ENCODE measurements at places on chromosomes 4 and X. TPM values are rescaled to one million over a fixed set of nuclear protein-coding genes. Genes with fewer than 3 reads are reported as not detected.

DNA sequence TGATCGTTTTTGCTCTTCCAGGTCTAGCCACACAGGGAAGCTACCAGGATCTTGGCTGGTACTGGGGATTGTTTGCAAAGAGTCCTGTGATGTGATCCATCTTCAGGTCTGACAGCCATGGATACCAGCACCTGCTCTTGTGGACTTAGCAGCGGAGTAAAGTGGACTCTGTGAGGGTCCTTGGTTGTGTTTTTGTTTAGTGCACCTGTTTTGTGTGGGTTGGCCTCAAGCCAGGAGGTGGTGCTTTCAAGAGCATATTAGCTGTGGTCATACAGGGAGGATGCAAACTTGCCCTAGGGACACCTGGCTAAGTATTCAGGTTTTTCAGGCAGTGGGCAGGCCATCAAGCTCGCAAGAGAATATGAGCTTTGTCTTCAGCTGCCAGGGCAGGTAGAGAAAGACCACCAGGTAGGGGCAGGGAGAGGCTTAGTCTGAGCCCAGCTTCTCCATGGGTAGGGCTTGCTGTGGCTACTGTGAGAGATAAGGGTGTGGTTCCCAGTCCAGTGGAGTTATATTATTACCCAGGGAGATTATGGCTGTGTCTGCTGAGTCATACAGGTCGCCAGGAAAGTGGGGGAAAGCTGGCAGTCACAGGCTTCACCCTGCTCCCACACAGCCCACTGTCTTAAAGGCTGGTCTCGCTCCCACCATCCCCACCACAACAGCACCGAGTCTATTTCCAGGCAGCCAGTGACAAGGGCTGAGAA is 293.7 kb downstream of the PCDH18 start:
- no peaks in the 10 kb centered on the region for H3K4me1 ChIP-seq
- H3K36me3 ChIP-seq = no peaks in the 10 kb centered on the region
- H3K4me3 ChIP-seq = no peak overlapping the region
- H3K27ac ChIP-seq = no peak overlapping the region

DNA sequence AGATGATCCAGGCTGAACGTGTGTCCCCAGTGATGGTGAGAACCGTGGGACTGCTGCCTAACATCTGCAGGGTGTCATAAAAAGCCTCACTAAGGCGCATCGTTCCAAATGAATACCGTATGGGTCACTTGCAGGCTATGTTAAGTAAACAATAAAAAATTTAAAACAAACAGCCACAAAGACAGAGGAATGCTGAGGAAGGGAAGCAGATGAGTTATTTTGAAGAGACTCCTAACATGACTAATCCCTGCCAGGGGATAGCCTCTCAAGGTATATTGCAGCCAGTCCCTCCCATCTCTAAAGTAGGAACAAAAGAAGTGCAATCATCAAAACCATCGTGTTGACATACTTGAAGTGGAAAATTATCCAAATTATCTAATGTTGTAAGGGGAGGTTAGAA is 83.8 kb downstream of the UNC5C start:
- no peaks in the 10 kb centered on the region for H3K27me3 ChIP-seq
- DNase-seq = no peak
- no peaks in the 10 kb centered on the region for H3K36me3 ChIP-seq

Gene MID1IP1
- 60.8 TPM for total RNA-seq

Gene DYNLT3
- 12.7 TPM for total RNA-seq

GRCh38 chrX:72069350-72070160 is 62.2 kb downstream of the RTL5 start:
- H3K27ac ChIP-seq = no peak overlapping the region
- H3K4me3 ChIP-seq = no peak overlapping the region
- DNase-seq = no peak
- H3K4me1 ChIP-seq = no peaks in the 10 kb centered on the region
- no peaks in the 10 kb centered on the region for H3K36me3 ChIP-seq
- peaks cover 57% of the 10 kb centered on the region for H3K27me3 ChIP-seq

GRCh38 chr4:140533951-140534480 is 10.0 kb downstream of the ELMOD2 start:
- H3K4me1 ChIP-seq = peaks cover 4% of the 10 kb centered on the region

DNA sequence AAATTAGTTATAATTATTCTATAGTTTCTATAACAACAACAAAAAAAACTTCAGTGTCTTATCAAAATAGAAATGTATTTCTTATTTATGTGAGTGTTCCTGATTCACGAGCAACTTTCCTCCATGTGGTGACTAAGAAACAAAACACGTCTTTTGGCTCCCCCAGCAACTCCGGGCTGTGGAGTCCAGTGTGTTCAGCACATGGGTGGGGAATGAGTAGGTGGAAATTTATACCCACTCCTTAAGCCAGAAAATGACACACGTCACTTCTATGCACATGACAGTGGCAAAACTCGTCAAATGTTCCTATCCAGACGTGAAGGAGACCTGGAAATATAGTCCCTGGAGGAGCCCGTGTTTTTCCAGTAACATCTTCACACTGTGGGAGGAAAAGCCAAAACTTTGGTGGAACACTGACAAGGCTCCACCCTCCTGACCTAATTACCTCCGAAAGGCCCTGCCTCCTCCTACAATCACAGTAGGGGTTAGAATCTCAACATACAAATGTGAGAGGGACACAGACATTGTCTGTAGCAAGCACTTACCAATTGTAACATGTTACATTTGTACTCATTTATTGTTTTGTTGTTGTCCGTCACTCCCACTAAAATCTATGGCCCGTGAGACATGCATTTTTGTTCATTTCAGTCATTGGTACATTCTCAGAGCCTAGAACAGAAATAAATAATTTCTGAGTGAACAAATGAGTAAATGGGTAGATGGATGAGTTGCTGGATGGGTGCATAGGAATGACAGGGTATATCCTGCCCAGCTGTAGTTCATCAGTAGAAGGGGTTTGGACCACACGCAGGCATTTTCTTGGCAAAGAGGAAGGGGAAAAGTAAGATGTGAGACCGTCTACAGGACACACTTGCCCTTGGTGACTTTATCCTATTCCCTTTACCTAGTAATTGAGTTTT is 605.8 kb upstream of the TENM3 start:
- H3K4me1 ChIP-seq = no peaks in the 10 kb centered on the region
- no peak overlapping the region for H3K27ac ChIP-seq
- H3K4me3 ChIP-seq = no peak overlapping the region

GRCh38 chr4:3658530-3658913 is 107.7 kb upstream of the ADRA2C start:
- H3K27me3 ChIP-seq = peaks cover 2% of the 10 kb centered on the region
- no peak for DNase-seq
- no peaks in the 10 kb centered on the region for H3K4me1 ChIP-seq
- H3K27ac ChIP-seq = no peak overlapping the region

DNA sequence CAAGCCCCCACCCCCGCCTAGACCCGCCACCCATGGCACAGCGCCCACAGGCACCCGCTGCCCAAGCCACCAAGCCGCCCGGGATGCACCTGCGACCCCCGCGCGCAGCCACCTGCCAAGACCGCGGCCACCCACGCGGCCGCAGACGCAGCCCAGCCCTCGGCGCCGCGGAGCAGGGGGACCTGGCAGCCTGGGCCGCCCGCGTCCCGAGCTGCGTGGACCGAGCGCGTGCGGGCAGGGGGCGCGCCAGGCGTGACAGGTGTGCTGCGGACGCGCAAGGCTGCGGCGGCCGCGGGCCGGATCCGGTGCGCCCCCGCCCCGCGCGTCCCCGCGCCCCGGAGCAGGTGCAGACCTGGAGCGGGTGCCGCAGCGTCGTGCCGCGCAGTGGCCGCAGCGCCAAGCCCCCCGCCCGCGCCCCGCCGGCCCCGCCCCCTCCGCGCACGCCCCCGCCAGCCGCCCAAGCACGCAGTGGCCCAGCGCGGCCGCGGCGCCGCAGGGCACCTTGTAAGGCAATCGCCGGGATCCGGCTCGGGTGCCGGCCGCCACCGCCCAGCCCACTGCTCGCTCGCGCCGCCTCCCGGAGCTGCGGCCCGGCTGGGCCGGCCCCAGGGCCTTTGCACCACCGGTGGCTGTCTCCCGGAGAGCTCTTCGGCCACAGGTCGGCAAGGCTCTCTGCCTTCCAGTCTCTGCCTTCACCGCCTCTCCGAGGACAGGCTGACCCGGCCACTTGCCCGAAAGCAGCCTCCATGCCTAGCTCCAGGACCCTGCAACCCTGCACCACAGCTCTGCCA is at the start of gene PNCK:
TSS of gene PNCK (minus strand) at position 386 of the 791 bp plus-strand sequence. CDS start 737 bp downstream, outside the sequence.
- DNase-seq = no peak
- no peak within 1 kb of the TSS for H3K4me3 ChIP-seq
- H3K4me1 ChIP-seq = peaks cover 2% of the 10 kb centered on the region

DNA sequence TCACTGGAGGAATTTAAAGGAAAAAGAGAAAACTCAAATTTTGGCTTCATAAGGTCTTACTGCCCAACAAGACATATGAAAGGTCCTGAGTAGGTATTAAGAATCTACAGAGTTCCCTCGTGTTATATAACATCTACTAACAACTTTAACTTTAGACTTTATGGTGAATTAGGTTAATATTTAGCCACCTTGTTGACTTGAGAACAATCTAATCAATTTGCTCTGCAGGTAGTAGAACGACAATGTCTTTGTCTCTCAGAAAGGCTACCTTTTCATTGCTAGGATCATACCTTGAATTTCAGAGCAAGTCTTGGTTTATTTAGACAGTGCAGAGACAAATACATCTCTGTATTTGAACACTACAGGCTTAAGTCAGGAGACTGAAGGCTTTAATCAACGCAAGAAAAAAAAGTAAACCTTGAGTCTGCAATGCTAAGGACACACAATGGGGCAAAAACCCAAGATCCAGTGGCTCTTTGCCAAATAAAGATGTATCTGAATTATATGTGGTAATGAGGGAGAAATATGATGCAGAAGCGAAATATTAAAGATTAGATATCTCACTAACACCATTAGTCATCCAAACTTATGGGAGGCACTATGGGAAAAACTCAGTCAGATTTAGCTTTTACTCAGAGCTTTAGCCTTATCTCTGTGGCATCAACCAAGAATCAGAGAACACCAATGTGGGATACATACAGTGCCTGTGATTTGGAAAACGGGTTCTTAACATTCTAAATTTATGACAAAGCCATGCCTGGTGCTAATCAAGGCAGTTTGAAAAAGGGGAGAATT is 93.6 kb upstream of the FTHL17 start:
- H3K27ac ChIP-seq = no peak overlapping the region
- H3K27me3 ChIP-seq = peaks cover 2% of the 10 kb centered on the region
- no peaks in the 10 kb centered on the region for H3K4me1 ChIP-seq
- no peak for DNase-seq
- H3K36me3 ChIP-seq = no peaks in the 10 kb centered on the region

DNA sequence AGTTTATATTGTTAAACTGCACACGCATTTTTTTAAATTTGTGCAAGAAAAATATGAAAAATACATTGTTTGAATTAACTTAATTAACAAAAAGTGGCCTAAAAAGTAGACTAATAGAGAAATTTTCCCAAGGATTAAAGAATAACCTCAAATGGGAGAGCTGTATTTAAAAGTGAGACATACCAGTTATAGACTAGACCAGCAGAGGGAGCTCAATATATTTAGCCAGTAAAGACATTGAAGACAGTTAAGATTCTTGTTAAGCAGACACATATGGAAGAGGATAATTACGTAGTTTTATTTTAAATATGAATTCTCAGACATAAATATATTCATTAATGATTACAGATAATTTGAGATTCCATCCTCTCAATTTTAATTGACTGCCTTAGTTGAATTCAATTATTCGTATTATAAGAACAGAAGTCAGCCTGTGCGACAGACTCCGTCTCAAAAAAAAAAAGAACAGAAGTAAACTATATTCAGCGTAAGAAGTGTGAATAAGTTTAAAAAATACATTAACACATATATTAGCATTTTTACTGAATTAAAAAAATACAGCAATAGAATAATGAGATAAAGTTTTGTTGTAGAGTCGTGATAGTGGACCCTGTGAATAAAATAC is 64.8 kb downstream of the GLRA3 start:
- no peak for DNase-seq
- H3K4me1 ChIP-seq = no peaks in the 10 kb centered on the region
- no peaks in the 10 kb centered on the region for H3K36me3 ChIP-seq
- no peak overlapping the region for H3K27ac ChIP-seq
- H3K27me3 ChIP-seq = no peaks in the 10 kb centered on the region
- no peak overlapping the region for H3K4me3 ChIP-seq

DNA sequence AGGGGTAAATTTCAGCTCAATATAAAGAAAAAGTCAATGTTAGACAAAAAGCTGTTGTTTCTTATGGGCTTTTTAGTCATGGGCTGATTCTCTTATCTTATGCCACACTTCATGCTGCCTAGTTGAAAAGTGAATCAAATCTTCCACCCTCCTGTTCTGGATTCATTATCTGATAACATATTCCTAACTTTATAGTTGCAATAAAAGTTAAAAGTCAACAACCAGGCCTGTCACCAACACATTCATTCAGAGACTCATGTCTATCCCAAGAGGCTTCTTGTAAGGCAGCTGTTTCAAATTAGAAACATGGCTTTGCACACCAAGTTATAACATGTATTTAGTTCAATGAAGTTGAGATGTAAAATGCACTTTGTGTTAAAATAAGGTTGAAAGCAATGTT is 243.8 kb downstream of the ADAMTS3 start:
- no peak overlapping the region for H3K27ac ChIP-seq
- H3K27me3 ChIP-seq = peaks cover 9% of the 10 kb centered on the region

Gene RBMXL3
- total RNA-seq = not detected

GRCh38 chrX:41561045-41561444 is 113.9 kb downstream of the NYX start:
- H3K27ac ChIP-seq = peak overlapping the region; percentile 73
- H3K4me3 ChIP-seq = no peak overlapping the region
- DNase-seq = peak; percentile 39
- H3K36me3 ChIP-seq = peaks cover 6% of the 10 kb centered on the region

DNA sequence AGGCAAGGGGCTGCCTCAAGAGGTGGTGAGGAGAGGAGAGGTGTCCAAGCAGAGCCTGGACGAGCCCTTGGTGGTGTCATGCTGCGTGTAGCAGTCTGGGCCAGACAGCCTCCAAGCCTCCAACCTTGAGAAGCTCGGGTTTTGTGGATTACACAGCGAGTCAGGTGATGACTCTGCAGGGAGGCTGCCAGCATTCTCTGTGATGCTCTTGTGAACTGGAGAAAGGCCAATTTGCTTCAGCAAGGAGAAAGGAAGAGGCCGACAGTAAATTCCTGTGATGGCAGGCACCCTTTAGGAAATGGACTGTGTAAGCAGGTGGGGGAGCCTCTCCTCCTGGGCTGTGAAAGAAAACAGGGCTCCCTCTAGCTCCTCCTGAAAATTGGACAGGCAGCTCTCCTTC is 36.0 kb upstream of the CD99L2 start:
- H3K27ac ChIP-seq = no peak overlapping the region
- no peak for DNase-seq
- peaks cover 5% of the 10 kb centered on the region for H3K27me3 ChIP-seq
- H3K36me3 ChIP-seq = no peaks in the 10 kb centered on the region

- H3K27ac ChIP-seq = no peak overlapping the region
- H3K4me3 ChIP-seq = no peak overlapping the region
- DNase-seq = no peak
- H3K4me1 ChIP-seq = no peaks in the 10 kb centered on the region
- no peaks in the 10 kb centered on the region for H3K36me3 ChIP-seq
- H3K27me3 ChIP-seq = no peaks in the 10 kb centered on the region
Measured at GRCh38 chr4:15197005-15197404, 194.7 kb downstream of the CPEB2 start.

- peak overlapping the region; percentile 91 for H3K27ac ChIP-seq
- H3K36me3 ChIP-seq = peaks cover 7% of the 10 kb centered on the region
- DNase-seq = no peak
- peak overlapping the region; percentile 48 for H3K4me3 ChIP-seq
- peaks cover 2% of the 10 kb centered on the region for H3K27me3 ChIP-seq
- H3K4me1 ChIP-seq = peaks cover 30% of the 10 kb centered on the region
Measured at GRCh38 chrX:153740631-153741222, 16.1 kb downstream of the ABCD1 start.
